ENCODE measurements at places on chromosomes 12 and 14. TPM values are rescaled to one million over a fixed set of nuclear protein-coding genes. Genes with fewer than 3 reads are reported as not detected.

KERA gene
- total RNA-seq, result not detected

MUCL1 gene
- total RNA-seq, result not detected

RIMBP2 gene
- total RNA-seq, result not detected

KRT75 gene
- total RNA-seq, result not detected

NGB gene
- not detected for total RNA-seq

PTPRB gene
- total RNA-seq, result 169 TPM

SRRM4 gene
- total RNA-seq, result not detected

DNA sequence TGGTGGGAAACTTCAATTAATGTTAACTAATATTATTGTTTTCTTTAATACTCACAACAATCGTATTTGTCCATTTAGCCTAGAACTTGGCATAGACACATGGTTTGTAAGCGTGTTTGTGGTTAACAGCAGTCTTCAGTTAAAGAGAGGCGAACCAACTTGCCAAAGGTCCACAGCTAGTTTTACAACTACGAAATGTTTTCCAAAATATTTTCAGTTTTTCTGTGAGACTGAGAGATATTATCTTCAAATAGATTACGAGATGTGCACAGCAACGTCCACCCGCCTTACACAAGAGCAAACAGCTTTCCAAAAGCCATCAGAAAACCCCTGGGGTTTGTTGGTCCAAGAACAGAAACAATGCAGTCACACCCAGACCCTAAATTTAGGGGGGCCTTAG lies 58.6 kb upstream of the RASSF3 start:
- no peak for DNase-seq

DNA sequence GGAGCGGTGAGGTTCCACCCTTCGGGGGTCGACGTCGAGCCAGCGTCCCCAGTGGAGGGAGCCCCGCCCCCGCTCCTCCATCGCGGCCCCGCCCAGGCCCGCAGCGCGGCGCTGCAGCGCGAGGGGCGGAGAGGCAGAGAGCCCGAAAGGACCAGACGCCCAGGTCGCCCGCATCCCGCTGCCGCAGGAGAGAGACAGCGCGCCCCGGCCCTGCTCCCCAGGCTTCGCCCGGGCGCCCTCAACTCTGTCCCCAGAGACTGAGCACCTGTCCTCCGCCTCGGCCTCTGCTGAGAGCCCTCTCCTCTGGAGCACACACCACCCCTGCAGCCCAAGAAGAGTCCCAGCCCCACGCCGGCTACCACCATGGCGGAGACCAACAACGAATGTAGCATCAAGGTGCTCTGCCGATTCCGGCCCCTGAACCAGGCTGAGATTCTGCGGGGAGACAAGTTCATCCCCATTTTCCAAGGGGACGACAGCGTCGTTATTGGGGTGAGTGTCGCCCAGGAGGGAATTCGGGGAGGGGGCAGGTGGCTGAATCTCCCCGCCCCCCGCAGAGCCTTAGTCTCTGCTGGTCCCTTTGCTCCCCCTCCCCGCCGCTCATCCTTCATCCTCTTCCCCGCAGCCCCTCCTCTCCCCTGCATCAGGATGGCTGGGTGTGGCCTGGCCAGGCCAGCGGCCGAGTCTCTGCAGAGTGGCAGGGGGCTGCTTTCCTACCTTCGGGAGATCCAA lies at the start of gene KIF5A:
Gene KIF5A, plus strand, starts transcription at position 136 of the 732 bp plus-strand sequence. Its CDS starts 228 bp downstream, at position 364.
- DNase-seq, result no peak

DNA sequence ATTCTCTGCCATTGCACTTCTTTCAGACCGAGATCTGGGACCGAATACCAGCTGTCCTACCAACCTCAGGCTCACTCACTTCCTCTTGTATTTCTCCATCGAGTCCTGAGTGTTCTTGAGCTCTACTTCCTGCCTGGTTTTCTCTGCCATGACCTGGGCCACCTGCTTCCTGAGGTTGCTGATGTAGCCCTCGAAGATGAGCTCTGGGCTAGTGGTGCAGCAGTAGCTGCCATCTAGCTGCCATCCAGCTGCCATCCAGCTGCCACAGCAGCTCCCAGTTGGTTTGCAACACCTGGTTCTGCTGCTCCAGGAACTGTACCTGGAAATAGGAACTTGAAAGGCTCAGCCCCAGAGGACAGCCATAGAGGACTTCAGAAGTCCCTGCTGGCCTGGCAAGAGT lies 15.0 kb upstream of the KRT73 start:
- no peak for DNase-seq

- no peak for DNase-seq
Observed at GRCh38 chr14:104116288-104116755, 22.1 kb upstream of the KIF26A start.

DNA sequence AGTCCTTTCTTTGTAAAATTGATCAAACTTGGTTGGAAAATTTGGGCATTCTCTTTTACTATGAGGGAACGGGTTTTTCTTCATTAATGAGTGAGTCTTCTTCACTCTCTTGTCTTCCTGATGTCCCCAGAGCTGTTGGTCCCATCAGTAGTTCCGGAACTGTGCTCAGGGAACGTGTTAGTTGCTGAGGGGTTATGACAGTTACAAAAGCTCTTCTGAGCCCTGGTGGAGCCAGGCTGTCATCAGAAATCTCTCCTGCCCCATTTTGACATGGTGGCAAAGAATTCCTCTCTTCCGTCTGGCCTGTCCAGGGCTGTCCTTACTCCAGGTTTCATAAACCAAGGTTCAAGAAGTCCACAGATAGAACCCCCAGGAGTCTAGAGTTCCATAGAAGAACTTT lies 208.5 kb downstream of the SLC41A2 start:
- no peak for DNase-seq

- DNase-seq, result peak; percentile 4
Observed at GRCh38 chr12:43241986-43242385, 310.0 kb downstream of the ADAMTS20 start.

DNA sequence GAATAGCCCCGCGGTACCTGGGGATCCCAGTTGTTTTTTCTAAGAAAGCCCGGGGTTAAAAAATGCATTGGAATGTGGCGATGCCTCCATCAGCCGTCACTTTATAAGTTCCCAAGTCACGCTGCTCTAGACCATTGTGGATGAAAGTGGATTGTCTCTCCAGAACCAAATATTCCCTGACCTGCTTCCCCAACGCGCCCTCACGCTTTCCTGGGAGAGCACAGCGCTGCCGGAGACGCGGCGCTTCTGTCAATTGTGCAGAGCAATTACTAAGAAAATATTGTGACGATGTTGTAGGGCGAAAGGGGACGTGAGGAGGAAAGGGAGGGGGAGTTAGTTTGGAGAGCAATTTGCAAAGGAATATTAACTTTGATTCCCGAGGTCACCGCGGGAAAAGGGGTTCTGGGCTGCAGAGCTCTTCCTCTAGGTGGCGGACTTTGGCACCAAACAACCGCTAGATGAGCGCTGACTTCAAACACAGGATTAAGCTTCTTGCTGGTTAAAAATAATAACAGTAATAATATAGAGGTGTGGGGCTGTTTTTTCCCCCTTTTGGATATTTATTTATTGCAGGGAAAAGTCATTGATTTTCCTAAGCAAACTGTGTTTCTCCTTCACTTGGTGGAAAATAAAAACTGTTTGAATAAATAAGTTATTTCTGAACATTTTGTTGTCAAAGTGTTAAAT lies 9.6 kb upstream of the FOXG1 start:
- DNase-seq, result peak; percentile 72

DNA sequence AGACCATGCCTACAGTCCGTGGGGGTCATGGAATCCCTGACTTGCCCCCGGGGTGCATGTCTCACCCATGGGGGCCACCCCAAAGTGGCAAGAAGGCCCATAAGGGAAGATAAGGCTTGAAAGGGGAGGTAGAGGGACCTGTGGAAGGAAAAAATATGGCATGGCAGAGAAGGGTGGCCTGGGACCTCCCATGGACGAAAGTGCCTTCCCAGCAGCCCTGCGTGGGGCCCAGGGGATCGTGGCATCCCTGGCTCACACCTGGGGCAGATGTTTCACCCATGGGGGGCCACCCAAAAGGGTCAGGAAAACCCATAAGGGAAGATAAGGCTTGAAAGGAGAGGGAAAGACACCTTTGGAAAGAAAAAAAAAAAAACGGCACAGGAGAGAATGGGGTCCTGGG lies 264.6 kb downstream of the ALG10 start:
- DNase-seq, result no peak

- no peak for DNase-seq
Observed at GRCh38 chr12:117213295-117213808, 23.1 kb upstream of the FBXO21 start.

- no peak for DNase-seq
Observed at GRCh38 chr14:100092832-100093231, 27.6 kb downstream of the EVL start.

DNA sequence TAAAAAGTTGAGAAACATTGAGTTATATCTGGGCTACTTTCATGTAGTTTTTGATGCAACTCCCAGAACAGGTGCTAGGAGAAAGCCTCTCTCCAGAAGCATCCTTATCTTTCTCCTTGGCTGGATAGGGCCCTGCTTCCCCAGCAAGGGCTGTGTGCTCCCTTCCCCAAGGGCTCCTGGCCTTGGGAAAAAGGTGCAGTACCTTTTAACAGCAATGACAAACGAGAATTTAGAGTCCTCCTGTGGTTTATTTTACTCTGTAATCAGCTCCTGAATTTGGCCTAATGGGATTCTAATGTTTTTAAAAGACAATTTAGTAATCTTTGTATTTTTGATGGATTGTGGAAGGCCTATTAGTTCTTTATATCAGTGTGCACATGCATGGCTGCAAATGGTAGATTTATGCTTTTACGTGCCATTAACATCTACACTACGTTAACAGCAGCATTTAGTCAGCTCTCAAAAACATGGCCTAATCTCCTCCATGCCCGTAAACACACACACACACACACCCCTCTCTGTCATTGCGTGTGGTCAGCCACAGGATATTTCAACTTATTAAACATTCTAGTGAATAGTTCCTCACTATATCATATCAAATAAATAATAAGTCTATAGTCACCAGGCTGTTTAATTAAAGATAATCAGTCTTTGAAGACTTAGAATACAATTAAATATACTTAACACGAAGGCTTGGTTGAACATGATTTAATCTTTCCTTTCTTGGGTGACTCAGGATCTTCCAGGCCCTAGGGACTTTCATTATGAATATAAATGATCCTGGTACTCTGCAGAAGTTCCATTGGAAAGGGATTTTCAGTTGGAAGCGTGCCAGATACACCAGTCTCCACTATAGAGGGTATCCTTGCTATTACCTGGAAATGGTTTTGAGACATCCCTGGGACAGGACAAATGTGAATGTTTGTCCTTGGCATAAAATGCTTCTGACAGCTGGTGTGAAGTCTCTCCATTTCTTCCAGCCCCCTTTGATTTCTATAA lies 181.4 kb upstream of the PWP1 start:
- no peak for DNase-seq

DNA sequence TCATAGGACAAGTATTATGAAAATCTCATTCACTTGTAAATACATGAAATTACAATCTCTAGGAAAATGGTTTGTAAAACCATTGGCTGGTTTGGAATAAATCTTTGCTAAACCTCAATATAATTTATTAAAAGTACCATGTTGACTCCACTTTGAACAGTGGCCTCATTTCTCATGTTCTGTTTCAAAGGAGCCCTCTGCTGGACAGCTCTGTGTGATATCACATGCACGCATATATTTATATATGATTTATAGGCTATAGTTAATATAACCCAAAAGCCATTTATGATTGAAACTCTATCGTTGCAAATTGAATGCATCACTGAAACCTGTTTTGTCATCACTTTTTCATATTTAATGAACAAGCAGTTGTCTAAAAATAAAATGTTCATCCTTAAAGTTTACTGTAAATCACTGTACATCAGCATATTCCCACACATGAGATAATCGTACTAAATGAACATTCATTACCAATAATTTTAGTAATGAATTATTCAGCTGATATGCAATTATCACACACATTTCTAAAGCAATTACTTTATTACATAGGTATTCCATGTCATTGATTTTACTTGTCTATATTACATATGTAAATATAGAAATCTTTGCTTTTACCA lies 493.8 kb downstream of the NPAS3 start:
- peak; percentile 59 for DNase-seq

- peak; percentile 84 for DNase-seq
Observed at GRCh38 chr12:109020796-109021380, at the start of gene SVOP. Gene SVOP, minus strand, starts transcription at chr12:109021068. Its CDS starts 200 bp downstream, at chr12:109020868.

All from dermis blood vessel endothelial cell (primary cell).